ENCODE measurements at places on chromosomes 1 and 21.

DNA sequence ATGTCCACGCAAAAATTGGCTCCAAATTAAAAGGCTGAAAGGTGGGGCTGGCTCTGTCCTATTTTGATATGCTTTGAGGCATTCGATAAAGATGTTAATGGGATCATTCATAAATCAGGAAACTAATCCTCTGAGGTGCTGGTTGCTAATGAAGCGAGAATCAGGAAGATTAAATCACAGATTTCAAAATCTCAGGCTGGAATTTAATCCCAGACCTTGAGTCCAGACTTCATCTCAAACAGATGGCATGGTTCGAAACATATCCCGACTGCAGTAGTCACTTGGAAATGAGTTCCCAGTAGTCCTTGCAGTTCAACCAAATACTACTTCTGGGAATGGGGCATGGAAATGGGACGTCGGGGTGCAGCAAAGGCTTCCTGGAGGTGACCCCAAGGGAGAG lies 4.5 kb upstream of the KLF17 start:
- DNase-seq = no peak

DNA sequence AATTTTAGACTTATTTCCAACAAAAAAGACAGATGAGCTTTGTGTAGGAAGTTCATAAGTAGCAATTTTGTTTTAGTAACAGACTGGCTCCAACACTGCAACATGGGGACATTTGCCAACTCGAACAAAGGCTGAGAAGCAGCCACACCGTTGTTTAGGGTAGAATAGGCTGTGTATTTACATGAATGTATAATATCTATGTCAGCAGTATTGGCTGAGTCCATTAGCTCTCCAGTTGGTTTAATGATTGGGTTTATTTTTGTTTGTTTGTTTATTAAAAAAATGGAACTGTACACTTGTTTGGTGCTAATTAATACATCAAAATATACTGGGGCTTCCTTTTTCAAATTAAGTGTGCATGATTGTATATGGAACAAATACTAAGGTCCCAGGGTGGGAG lies 7.3 kb upstream of the TMCO2 start:
- DNase-seq = no peak

DNA sequence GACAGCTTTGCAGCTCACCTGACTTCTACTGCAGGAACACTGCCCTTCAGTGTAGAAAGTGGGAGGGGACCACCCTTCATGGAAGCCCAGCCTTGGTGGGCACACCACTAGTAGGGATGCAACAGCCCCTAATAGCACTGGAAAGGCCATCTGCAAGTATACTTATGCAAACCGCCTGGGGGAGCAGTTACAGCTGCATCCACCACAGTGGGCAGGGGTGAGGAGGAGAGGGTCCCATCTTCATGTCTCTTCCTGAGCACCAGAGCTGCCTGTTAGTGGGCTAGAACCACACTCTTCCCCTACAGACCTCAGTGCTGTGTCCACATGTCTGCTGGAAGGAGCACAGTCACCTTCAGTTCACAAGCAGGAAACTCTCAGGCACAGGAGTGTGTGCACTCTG lies 66.2 kb upstream of the LHX8 start:
- DNase-seq = no peak

GRCh38 chr21:30340714-30341573 lies 3.5 kb upstream of the KRTAP27-1 start:
- peak; percentile 5 for DNase-seq
